ENCODE measurements at places on chromosomes 5 and 9. TPM values are rescaled to one million over a fixed set of nuclear protein-coding genes. Genes with fewer than 3 reads are reported as not detected.

GRCh38 chr9:13575558-13575957 lies 296.1 kb upstream of the MPDZ start:
- DNase-seq, result no peak

DNA sequence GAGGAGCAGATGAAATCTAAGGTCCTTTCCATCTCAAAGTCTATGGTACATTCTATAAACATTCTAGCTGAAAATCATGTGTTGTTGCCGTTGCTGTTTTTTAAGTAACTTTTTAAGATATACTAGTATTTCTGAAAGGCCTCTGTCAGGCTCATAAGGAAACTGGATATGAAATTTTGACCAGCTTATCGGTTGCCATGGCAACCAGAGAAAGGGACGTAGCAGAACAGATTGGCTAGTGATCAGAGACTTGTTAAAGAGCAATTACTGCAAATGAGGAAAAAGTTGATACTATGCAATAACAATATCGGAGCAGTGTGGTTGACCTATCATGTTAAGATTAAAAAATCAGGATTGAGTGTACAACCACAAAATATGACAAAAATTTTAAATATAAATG lies 57.0 kb upstream of the RNF180 start:
- DNase-seq, result no peak

DNA sequence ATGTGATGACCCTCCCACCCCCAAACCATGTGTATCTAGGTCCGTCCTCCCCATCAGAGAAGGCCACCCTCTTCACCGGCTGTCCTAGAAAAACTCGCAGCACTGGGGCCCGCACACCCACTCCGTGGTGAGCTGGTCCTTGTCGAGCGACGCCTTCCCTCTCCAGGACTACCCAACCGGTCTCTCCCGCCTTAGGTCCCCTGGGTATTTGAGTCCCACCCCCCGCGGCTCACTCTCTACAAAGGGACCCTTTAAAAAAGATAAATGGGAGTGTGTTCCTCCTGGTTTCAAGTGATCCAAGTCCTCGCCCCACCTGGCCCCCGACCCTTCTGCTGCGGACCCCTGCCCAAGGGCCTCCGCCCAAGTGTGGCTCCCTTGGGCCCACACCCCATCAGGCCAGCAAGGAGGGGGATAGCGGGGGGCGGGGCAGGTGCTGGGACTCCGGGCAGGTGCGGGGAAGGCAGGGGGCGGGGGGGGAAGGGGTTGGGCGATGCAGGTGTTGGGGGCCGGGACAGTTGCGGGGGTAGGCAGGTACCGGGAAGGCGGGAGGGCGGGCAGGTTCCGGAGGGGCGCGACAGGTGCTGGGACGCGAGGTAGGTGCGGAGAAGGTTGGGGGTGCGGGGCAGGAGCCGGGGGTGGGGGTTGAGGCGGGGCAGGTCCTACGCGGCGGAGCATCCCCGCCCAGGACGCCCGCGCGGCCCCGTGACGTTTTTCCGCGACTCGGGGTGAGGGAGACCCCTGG lies 970 bp upstream of the ARRDC1 start:
- no peak for DNase-seq

GRCh38 chr9:92774274-92774673 lies 9.6 kb upstream of the BICD2 start:
- DNase-seq, result peak; percentile 77

DNA sequence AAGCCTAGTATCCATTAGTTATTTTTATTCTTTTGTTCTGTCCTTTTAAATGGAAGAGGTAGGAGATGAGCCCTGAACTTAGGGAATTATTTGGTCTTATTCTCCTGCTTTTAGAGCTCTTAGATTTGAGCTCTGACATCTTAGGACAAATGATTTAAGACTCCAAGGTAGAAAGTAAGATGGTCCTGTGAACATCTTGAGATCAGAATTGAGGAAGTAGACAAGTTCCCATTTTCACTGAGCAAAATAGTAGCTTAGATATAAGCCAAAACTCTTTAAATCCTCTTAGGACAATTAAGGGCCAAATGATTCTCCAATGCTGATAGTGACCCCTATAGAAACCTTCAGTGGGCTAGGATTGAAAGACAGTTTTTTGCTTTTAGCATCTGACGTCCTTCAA lies 53.0 kb upstream of the RUSC2 start:
- DNase-seq, result no peak

GRCh38 chr5:154403776-154404387 lies 41.9 kb upstream of the SAP30L start:
- no peak for DNase-seq

GRCh38 chr5:43221502-43221901 lies 29.5 kb downstream of the NIM1K start:
- no peak for DNase-seq

- no peak for DNase-seq
Measured at GRCh38 chr5:95621839-95622629, 2.1 kb downstream of the GPR150 start.

GRCh38 chr9:74953235-74953751 lies 581 bp upstream of the C9orf40 start:
- DNase-seq, result peak; percentile 71

Gene C8G
- 0.55 TPM for polyA plus RNA-seq

Gene SPIN1
- polyA plus RNA-seq, result 53.3 TPM

Gene HACD4
- polyA plus RNA-seq, result 1.7 TPM

Gene PALM2AKAP2
- 30.2 TPM for polyA plus RNA-seq

All from muscle of back (tissue), 13 donors.